ENCODE measurements at places on chromosomes 5 and 9.

- DNase-seq: no peak
Observed at GRCh38 chr9:121676926-121677325, 25.5 kb downstream of the DAB2IP start.

DNA sequence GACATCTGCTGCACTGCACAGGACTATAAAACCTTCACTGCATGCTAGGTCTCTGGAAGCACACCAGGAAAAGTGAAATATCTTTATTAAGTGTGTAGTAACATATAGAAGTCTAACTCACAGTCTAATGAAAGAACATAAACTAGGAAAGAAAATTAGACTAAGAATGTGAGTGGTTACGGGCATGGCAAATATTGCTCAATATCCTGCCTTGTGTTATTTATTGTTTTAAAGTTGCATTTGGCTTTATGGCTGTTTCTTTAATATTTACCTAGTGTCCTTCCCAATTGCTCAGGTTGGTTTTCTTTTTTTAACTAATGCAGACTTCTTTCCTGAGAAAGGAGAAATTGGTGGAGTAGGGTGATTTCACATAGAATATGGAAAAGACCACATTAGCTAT, 342.4 kb downstream of the KIAA0825 start:
- DNase-seq: no peak

GRCh38 chr9:105479846-105480245, 32.0 kb downstream of the FSD1L start:
- DNase-seq: no peak

- DNase-seq: peak; percentile 14
Observed at GRCh38 chr5:59007460-59008063, 424.7 kb downstream of the RAB3C start.

- DNase-seq: no peak
Observed at GRCh38 chr5:38651806-38652205, 95.4 kb upstream of the LIFR start.

- no peak for DNase-seq
Observed at GRCh38 chr9:69996967-69997366, 46.7 kb upstream of the MAMDC2 start.
